Stimulated activated CD8-positive, alpha-beta memory T cell treated with anti-CD3 and anti-CD28 coated beads, Interleukin-2, amount 100 ng/mL, for 1 hour (primary cell): ENCODE measurements at places on chromosomes 3 and 15.

- DNase-seq = no peak
Measured at GRCh38 chr3:194554473-194555123, 67.8 kb upstream of the ATP13A3 start.

GRCh38 chr15:66850078-66850991 is 148.3 kb downstream of the SMAD6 start:
- DNase-seq = no peak

- no peak for DNase-seq
Measured at GRCh38 chr3:42014921-42015533, 53.1 kb upstream of the ULK4 start.

- DNase-seq = no peak
Measured at GRCh38 chr3:123153125-123154019, 48.4 kb upstream of the SEC22A start.

- no peak for DNase-seq
Measured at GRCh38 chr3:4551051-4551711, 58.0 kb downstream of the ITPR1 start.
